ENCODE measurements at places on chromosomes 7 and 10. TPM values are rescaled to one million over a fixed set of nuclear protein-coding genes. Genes with fewer than 3 reads are reported as not detected.
A peak's percentile ranks its signal among the peaks of the same experiment; 100 is the strongest.

Gene TMEM184A
- 0.03 TPM for total RNA-seq

Gene SPDYE2
- not detected for total RNA-seq

Gene SERPINE1
- 0.36 TPM for total RNA-seq

Gene MAT1A
- total RNA-seq, result not detected

Gene NUTM2E
- total RNA-seq, result not detected

Gene GDF10
- 0.27 TPM for total RNA-seq

Gene GDF2
- total RNA-seq, result not detected

- no peak for DNase-seq
- no peaks in the 10 kb centered on the region for H3K4me1 ChIP-seq
- H3K4me3 ChIP-seq, result no peak overlapping the region
- no peak overlapping the region for H3K27ac ChIP-seq
Observed at GRCh38 chr10:43963793-43964425, 315.2 kb upstream of the ZNF32 start.

GRCh38 chr10:89278900-89279392 lies 22.9 kb upstream of the IFIT2 start:
- no peak for DNase-seq
- no peak overlapping the region for H3K4me3 ChIP-seq
- no peaks in the 10 kb centered on the region for H3K4me1 ChIP-seq
- no peaks in the 10 kb centered on the region for H3K36me3 ChIP-seq
- H3K27me3 ChIP-seq, result peaks cover 25% of the 10 kb centered on the region

GRCh38 chr7:6278749-6279310 lies 6.4 kb upstream of the CYTH3 start:
- DNase-seq, result no peak
- no peak overlapping the region for H3K27ac ChIP-seq
- H3K36me3 ChIP-seq, result no peaks in the 10 kb centered on the region
- H3K4me3 ChIP-seq, result no peak overlapping the region
- H3K4me1 ChIP-seq, result peaks cover 6% of the 10 kb centered on the region

DNA sequence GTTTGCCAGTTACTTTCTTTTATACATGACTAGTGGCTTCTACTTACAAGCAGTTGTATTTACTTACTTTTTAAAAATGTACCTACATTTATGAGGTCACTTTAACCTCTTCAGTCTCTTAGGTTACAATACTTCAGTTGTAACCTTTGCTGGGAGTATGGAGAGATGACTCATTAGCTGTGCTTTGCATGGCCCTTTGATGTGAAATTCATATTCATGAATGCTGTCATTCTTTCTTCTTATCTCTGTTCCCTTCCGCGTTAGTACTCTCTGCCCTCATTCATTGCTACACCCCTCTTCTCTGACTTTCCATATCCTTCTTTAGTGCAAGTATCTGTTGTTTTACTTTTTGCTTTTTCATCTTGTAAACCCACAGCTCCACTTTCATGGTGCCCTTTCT lies 164.3 kb downstream of the BMPER start:
- no peak for DNase-seq
- no peaks in the 10 kb centered on the region for H3K27me3 ChIP-seq
- no peak overlapping the region for H3K4me3 ChIP-seq
- H3K27ac ChIP-seq, result no peak overlapping the region

GRCh38 chr7:94284104-94284503 lies 110.6 kb upstream of the COL1A2 start:
- H3K4me1 ChIP-seq, result no peaks in the 10 kb centered on the region
- H3K4me3 ChIP-seq, result no peak overlapping the region
- no peaks in the 10 kb centered on the region for H3K36me3 ChIP-seq
- no peak for DNase-seq

DNA sequence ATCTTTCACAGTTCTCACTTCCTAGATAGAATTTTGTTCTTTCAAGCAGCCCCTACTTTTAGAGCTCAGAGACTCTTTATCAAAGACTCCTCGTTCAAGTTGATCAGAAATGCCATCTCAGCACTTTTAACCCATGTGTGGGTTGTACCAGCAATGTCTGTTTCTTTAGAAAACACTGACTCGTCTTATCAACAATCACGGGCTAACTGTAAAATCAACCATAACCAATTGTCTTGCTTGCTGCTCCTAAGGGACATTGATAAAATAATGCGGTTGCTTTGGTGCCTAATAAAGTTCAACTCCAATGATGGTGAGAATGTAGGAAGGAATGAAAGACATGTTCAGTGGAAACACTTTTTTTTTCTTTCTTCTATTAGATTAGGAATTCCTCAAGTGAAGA lies 12.9 kb upstream of the CDK6 start:
- DNase-seq, result no peak
- H3K27ac ChIP-seq, result peak overlapping the region; percentile 37
- peaks cover 10% of the 10 kb centered on the region for H3K4me1 ChIP-seq
- H3K27me3 ChIP-seq, result peaks cover 2% of the 10 kb centered on the region
- H3K4me3 ChIP-seq, result peak overlapping the region; percentile 13
- H3K36me3 ChIP-seq, result peaks cover 3% of the 10 kb centered on the region

DNA sequence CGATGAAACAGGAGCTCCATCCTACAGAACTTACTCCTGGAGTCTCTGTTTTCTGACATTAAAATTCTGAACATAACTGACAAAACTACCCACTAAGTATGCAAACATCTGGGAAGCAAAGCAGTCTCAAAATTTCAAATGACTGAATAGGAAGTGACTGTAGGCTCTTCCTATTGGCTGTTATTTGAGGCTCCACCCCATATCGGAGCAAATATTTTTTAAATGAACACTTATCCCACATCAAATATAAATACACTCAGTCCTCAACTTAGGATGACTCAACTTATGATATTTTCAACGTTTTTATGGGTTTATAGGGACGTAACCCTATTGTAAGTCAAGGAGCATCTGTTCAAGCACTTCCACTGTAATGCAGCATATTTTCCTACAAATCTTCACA lies 8.8 kb downstream of the HSPA12A start:
- no peak overlapping the region for H3K27ac ChIP-seq
- H3K36me3 ChIP-seq, result no peaks in the 10 kb centered on the region
- no peak overlapping the region for H3K4me3 ChIP-seq
- DNase-seq, result no peak
- H3K27me3 ChIP-seq, result peaks cover 24% of the 10 kb centered on the region

DNA sequence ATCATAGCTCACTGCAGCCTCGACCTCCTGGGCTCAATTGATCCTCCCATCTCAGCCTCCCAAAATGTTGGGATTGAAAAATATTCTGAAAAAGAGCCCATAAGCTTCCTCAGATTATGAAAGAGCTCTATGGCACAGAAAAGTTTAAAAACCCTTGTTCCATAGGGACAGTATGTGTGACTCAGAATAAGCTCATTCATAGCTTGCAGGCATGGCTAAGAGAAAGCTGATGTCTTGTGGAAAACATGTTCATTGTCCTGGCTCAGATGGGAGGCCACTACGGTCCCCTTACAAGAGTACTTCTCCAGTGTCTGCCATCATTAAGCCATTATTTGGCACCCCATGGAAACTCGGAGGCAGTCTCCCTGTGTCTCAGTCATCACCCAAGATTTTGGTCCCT lies 64.0 kb downstream of the CCDC3 start:
- no peak overlapping the region for H3K4me3 ChIP-seq
- DNase-seq, result no peak
- H3K27ac ChIP-seq, result no peak overlapping the region
- H3K27me3 ChIP-seq, result peaks cover 11% of the 10 kb centered on the region

GRCh38 chr7:37009125-37009675 lies 284.9 kb upstream of the AOAH start:
- DNase-seq, result no peak
- no peak overlapping the region for H3K27ac ChIP-seq
- H3K4me1 ChIP-seq, result no peaks in the 10 kb centered on the region
- no peak overlapping the region for H3K4me3 ChIP-seq
- H3K36me3 ChIP-seq, result peaks cover 29% of the 10 kb centered on the region

DNA sequence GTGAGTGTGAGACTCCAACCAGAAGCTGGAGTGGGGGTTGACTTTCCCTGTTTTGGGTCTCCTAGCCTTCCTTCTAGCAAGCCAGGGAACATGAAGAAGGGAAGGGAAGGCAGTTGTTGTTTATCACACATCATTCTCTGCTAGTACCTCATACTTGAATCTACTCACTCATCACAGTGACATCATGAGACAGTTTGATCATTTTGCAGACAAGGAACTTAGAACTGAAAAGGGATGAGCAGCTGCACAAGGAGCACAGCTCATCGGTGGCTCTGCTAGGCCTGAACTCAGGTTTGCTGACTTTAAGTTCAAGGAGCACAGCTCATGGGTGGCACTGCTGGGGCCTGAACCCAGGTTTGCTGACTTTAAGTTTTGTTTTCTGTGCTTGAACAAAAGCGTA lies 19.2 kb downstream of the PRXL2A start:
- no peaks in the 10 kb centered on the region for H3K4me1 ChIP-seq
- H3K4me3 ChIP-seq, result no peak overlapping the region
- peaks cover 14% of the 10 kb centered on the region for H3K36me3 ChIP-seq

DNA sequence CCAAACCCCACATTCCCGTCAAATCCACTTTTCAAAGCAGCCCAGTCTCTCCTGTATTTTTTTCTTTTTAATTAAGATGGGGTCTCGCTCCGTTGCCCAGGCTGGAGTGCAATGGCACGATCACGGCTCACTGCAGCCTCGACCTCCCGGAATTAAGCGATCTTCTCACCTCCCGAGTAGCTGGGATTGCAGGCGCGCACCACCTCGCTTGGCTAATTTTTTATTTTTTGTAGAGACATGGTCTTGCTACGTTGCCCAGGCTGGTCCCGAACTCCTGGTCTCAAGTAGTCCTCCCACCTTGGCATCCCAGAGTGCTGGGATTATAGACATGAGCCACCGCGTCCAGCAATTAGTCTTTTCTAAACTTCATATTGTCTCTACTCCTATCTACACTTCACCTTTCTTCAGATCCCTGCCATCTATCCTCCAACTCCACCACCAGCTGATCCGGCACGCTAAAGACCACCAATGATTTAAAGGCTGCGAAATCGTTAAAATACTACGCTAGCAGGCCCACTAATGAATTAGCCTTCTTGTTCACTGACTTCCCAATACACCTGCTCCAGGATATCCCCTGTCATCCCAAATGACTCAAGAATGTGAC lies 525 bp upstream of the CHUK start:
- no peak for DNase-seq
- H3K27ac ChIP-seq, result peak overlapping the region; percentile 82
- peak overlapping the region; percentile 97 for H3K4me3 ChIP-seq
- no peaks in the 10 kb centered on the region for H3K27me3 ChIP-seq
- peaks cover 34% of the 10 kb centered on the region for H3K4me1 ChIP-seq

DNA sequence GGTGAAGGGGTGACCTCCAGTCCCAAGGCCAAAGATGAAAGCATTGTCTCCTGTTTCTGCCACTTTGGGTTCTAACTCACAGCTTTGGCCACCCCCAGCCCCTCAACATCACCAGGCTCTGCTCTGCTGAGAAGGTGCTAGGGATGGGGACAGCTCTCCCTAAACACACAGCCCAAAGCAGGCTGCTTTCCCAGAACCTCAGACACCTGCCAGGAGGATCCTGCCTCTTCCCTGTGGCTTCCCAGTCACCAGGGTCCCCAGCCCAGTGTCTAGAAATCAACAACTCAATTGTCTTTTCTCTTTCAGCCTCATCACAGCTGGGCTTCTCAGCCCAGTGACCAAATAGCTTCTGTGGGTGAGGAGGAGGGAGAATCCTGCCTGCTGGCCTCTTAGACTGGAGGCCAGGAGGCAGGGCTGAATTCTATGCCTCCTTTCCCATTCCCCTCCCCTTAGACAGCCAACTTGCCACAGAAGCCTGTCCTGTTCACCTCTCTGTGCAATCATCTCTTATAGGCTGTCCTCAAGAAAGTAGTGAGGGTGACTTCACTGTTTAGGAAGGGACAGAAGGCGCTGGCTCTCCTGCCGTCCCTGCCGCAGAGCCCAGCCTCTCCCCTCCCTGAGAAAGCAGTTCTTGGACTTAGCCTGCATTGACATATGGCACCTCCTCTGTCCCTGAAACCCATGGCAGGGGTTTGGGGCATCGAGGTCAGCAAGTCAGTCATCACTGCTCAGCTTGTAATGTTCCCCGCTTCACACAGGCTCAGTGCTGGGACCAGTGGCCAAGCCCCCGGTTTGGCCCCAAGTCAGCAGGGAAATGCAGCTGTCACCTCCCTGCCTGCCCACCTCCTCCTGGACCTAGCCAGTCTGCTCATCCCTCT lies 3.7 kb downstream of the FGF8 start:
- peaks cover 3% of the 10 kb centered on the region for H3K36me3 ChIP-seq
- H3K4me1 ChIP-seq, result no peaks in the 10 kb centered on the region
- H3K27me3 ChIP-seq, result peaks cover 50% of the 10 kb centered on the region
- H3K27ac ChIP-seq, result no peak overlapping the region
- no peak overlapping the region for H3K4me3 ChIP-seq
- DNase-seq, result no peak

GRCh38 chr10:18087355-18087754 lies 52.9 kb upstream of the CACNB2 start:
- H3K36me3 ChIP-seq, result no peaks in the 10 kb centered on the region
- no peak for DNase-seq
- H3K4me3 ChIP-seq, result no peak overlapping the region
- H3K27me3 ChIP-seq, result no peaks in the 10 kb centered on the region
- H3K4me1 ChIP-seq, result no peaks in the 10 kb centered on the region
- H3K27ac ChIP-seq, result no peak overlapping the region

GRCh38 chr10:32142646-32143045 lies 86.4 kb upstream of the KIF5B start:
- DNase-seq, result no peak
- H3K4me1 ChIP-seq, result peaks cover 10% of the 10 kb centered on the region
- no peak overlapping the region for H3K27ac ChIP-seq
- peaks cover 8% of the 10 kb centered on the region for H3K27me3 ChIP-seq

DNA sequence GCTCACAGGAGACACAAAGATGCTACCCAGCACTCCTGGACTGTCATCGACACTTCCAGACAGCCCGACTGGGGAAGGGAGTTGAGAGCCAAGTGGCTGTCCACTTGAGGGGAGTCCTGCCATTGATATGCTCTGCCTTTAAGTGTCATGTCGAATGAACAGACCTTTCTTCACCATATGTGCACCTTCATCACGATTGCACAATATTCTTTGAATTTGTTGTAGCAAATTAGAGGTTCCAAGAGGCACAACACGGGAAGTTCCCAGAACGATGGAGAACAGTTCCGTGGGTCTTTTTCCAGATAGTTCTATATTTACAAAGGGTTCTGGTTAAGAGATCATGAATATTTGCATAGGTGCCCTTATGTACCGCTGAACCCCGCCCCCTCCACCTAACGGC lies 16.0 kb downstream of the SLC18A2 start:
- peaks cover 16% of the 10 kb centered on the region for H3K4me1 ChIP-seq
